ENCODE measurements at places on chromosomes 2 and 18.

DNA sequence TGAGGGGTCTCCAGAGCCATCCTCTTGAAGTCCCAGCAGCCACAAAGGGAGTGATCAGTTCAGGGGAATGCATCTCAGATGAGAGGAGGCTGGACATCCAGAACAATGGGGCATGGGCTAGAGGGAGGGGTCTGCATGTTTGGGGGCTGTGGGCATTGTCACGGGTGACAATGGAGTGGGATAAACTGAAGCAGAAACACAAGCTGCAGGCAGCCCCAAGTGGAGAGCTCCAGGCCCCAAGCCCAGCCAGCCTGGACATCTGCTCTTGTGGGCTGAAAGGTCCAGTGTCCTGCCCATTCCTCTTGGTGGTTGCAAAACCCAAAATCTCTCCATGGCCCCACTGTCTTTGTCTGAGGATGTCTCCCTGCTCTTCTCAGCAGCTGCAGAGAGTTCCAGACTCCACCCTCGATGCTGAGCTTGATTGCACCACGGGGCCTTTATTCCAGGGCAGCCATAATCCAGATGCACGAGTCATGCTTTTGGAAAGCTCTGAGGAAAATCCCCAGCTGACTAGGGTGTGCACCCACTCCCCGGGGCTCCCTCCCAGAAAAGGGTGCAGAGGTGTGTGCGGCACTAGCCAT lies 149.4 kb downstream of the TNS1 start:
- DNase-seq: no peak

DNA sequence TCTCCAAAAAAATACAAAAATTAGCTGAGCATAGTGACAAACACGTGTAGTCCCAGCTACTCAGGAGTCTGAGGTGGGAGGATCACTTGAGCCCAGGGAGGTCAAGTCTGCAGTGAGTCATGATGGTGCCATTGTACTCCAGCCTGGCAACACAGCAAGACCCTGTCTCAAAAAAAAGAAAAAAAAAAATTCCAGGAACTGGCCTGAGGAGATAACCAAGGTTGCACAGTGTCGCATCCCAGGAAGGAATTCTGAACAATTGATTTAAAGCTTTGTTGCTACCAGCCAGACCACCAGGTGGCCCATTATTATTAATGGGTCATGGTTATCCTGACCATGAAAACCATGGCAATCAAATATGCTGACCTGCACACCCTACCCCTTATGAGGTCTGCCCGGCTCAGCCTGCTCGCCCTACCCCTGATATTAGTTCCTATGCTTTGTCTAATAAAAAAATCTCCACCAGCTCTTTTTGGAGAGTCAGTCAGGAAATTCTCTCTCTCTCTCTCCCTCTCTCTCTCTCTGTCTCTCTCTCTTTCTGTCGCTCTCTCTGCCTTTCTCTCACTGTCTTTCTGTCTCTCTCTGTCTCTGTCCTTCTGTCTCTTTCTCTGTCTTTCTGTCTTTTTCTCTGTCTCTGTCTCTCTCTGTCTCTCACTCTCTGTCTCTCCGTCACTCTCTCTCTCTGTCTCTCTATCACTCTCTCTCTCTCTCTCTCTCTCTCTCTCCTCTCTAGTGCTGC lies 73.7 kb downstream of the NCAPH start:
- no peak for DNase-seq

DNA sequence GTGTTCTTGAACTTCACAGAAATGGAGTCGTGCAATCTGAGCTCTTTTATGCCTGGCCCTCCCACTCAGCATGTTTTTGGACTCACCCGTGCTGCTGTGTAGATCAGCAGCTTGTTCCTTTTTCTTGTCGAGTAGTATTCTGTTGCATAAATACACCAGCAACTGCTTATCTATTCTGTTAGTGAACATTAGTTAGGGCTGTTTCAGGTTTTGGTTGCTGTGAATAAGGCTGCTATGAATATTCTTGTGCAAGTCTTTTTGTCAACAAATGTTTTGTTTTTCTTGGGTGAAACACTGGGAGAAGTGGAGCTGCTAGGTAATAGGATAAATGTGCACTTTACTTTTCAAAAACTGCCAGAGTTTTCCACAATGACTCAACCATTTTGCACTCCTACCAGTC lies 15.3 kb upstream of the CIDEA start:
- DNase-seq: no peak

DNA sequence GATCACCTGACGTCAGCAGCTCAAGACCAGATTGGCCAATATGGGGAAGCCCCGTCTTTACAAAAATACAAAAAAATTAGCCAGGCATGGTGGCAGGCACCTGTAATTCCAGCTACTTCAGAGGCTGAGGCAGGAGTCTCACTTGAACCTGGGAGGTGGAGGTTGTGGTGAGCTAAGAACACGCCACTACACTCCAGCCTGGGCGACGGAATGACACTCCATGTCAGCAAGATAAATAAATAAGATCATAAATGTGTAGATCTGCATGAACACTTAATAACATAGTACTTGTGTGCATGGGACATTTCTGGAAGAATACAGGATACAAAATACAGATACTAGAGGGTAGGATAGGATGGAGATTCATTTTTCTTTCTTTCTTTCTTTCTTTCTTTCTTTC lies 9.1 kb downstream of the EHD3 start:
- DNase-seq: no peak

DNA sequence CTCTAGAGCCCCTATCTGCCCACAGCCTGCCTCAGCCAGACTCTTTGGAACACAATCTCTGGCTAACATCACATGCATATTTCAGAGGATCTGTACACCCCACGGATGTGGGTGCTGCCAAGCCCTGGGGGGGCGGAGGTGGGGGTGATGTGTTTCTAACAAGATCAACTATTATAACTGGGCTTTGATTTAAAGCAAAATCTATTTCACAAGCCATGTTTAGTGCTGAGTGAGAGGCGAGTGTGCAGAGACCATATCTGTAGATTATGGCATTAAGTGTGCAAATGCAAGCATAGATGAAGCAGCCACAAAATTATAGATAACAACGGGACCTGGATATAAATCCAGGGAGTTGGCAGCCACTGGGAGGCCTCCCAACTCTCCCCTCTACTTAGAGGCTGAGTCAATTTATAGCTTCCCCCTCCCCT lies 135.8 kb upstream of the SMAD2 start:
- no peak for DNase-seq

- no peak for DNase-seq
Measured at GRCh38 chr2:8392098-8392866, 289.6 kb upstream of the ID2 start.

DNA sequence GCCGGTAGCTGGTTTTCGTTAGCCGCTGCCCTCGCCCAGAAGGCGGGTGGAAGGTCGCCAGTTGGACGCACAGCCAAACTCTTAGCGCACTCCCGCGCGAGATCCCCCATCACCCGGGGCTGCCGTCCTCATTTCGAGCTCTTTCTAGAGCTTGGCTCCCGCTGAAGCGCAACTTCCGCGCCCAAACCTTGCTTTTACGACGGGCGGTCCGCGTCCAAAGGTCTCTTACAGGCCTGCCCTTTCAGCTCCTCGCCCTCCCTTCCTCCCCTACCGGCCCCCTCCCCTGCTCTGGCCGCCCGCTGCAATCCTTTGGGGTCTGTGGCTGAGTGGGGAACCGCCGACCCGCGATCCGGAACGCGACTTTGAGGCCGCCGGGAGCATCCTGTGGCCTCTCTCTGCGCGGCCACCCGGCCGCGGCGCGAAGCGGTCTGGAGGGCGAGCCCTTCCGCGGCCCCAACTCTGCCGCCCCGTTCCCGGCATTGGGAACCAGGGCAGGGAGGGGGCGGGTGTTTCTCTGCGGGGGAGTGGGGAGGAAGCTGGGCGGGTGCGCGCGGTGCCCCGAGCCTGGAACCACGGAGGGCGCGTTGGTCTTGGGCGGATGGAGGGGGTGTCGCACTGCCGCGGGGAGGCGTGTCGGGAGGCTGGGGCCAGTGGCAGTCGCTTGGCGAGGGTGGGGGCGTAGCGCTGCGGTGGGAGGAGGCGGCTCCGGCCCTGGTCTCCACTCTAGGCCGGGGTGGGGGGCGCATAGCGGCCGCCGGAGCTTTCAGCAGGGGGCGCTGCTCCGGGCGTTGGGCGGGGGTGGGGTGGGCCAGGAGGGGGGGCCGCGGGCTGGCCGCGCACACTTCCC lies at the start of gene GDF7:
GDF7 (plus strand) TSS at position 841 of the 847 bp plus-strand sequence. CDS start 96 bp downstream, outside the sequence.
- DNase-seq: no peak

- no peak for DNase-seq
Measured at GRCh38 chr2:214019229-214019972, 391.5 kb upstream of the VWC2L start.

DNA sequence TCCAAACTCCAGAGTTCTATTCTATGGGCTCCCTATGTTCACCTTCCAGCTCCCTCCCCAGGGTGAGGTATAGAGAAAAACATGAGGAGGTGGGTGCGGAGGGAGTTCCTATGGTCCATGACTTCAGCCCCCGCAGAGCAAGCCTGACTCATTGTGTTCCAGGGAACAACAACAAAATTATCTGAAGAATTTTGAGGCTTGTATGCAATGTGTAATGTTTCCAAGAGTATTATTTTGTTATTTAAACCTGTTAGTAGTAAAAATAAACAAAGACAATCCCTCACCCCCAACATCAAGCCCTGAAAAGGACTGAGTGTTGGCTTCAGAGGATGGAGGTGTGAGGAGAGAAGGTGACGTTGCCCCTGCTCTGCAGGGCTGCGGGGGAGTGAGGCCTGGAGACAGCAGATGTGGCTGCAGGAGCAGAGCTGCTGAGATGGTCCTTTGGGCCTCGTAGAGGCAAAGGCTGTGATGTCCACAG lies 29.0 kb downstream of the LAMA3 start:
- no peak for DNase-seq

DNA sequence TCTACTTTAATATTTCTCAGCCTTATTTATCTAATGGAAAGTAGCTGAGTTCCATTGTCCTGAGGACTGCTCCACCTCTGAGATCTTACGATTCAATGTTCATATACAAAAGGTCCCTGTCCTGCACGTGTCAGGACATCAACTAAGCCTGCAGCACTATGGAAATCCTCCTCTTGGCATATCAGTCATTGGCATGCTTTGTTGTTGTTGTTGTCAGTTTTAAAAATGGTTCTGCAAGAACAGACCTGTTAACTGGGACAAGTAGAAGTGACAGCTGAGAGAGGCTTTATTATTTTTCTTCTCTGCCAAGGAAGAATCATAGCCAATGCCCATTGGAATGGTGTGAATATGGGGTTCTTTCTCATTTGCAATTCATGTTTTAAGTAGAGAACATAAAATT lies 450.1 kb upstream of the PKDCC start:
- DNase-seq: no peak

- no peak for DNase-seq
Measured at GRCh38 chr2:138502255-138503086, 901 bp downstream of the SPOPL start.

DNA sequence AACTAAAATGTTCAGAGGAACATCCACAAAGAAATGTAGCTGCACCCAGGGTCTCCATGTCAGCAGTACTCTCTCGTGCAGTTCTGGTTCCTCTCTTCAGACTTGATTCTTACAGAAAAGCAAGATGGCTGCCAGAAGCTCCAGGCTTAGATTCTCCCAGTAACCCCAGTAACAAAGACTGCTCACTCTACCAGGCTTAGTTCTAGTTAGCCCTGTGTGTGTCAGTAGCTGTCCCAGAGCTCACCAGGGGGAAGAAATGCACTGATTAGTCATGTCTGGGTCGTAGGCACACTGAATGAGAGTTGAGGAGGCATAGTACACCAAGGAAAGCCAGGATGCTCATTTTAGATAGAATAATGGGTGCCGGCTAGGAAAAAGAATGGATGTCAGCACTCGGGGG lies 395.0 kb upstream of the NRP2 start:
- DNase-seq: no peak

GRCh38 chr2:136510244-136510643 lies 255.1 kb upstream of the THSD7B start:
- DNase-seq: no peak

GRCh38 chr2:239290618-239291474 lies 110.0 kb downstream of the HDAC4 start:
- no peak for DNase-seq

GRCh38 chr2:237572742-237573101 lies 6.3 kb downstream of the PRLH start:
- no peak for DNase-seq

- peak; percentile 3 for DNase-seq
Measured at GRCh38 chr2:26246818-26247217, 2.1 kb downstream of the HADHB start.

GRCh38 chr2:95240556-95240955 lies 33.2 kb downstream of the ZNF892 start:
- no peak for DNase-seq

- no peak for DNase-seq
Measured at GRCh38 chr2:21920721-21921120, 797.0 kb downstream of the TDRD15 start.

- no peak for DNase-seq
Measured at GRCh38 chr18:24595561-24596031, 135.2 kb downstream of the HRH4 start.

DNA sequence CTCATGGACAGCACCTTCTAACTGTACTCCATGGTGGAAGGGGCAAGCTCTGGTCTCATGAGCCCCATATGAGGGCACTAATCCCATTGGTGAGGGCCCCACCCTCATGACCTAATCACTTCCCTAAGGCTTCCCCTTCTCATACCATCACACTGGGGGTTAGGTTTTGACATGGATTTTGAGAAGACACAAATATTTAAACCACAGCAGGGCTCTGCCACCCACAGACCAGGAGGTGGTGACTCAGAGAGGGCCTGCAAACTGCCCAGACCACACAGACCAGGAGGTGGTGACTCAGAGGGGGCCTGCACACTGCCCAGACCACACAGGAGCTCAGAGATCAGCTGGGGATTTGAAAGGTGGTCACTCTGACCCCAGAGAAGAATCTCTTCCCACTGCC lies 222.0 kb downstream of the KLHL29 start:
- DNase-seq: no peak

DNA sequence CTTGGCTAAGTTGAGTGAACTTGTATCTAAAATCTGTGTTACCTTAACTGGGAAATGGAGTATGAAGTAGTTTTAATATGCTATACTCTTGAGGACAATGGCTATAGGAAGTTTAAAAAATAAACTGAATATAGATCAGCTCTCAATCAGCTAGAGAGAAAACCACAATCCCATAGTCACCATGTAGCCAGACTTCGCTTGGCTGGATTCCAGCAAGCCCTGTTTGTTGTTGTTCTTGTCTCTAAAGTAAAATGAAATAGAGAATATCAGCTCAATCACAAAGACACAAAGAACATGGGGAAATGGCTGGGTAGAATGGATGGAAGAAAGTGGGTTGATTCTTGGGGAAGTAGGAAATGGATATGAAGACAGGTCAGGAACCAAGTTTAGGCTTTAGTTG lies 234.9 kb downstream of the PHLPP1 start:
- DNase-seq: no peak

DNA sequence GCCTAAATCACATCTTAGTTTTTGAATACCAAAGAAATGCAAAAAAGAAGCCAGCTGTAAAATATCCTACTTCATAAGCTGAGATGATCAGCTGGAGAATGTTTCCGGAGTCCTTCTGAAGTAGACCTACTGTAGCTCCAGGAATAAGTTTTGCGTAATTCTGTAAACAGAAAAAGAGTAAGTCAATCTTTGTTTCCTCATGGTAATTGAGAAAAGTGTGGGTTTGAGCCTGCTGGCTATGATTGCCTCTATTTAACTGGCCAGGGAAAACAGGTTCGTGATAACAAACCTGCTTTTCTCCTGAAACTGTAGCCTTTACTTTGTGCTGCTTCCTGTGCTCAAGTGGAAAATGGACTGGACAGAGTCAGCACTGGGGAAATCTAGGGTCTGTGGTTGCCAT lies 58.2 kb downstream of the ITGB6 start:
- DNase-seq: no peak

Data from activated CD4-positive, alpha-beta T cell treated with anti-CD3 and anti-CD28 coated beads, Interleukin-2, amount 50 U/mL, for 4 hours (primary cell).